ENCODE measurements at places on chromosomes 2 and 18. TPM values are rescaled to one million over a fixed set of nuclear protein-coding genes. Genes with fewer than 3 reads are reported as not detected.

Gene ZC3H15
- 103 TPM for total RNA-seq

Gene SCN2A
- 4.1 TPM for total RNA-seq

Gene MAIP1
- total RNA-seq: 24.1 TPM

Gene GKN1
- total RNA-seq: not detected

Gene TCF4
- total RNA-seq: 68.4 TPM

Measured in uterine smooth muscle cell (primary cell).